ELR (cell line): ENCODE measurements at places on chromosomes 6 and 20.

- no peak for DNase-seq
Observed at GRCh38 chr6:170236131-170236836, 54.6 kb downstream of the DLL1 start.

DNA sequence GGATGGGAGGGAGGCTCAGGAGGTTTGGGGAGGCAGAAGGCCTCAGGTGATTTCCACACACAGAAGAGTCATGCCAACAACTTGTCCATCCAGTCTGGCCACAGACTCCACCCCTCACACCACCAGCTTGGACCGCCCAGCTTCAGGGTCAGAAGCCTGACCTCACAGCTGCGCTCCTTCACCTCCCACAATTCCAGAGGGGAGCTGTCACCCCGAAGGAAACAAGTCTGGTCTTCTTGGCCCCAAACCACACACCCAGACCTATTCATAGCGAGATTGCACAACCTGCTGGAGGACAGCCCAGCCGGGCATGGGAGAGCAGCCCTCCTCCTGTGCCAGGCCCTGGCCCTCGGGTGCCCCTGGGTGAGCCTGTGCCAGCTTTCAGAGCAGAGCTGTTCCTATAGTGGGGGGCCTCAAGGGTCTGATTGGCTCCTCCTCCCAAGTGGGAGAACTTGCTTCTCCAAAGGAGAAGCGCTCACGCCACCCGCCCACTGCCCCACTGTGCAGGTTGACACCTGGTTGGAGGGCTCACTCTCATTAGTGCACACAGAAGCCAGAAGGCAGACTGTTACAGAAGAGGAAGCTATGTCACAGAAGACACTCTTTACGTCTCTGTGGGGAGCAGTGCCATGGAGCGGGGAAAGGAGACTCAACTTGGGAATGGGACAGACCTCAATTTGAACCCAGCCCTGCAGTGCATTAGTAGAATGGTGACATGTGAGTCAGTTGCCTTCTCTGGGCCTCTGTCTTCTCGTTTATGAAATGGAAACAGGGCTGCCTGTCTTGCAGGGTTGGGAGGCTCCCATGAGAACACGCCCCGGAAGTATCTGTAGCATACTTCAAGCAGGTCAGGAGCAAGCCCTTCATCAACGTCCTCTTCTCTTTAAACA, 128.8 kb downstream of the FOXO3 start:
- DNase-seq = peak; percentile 90

- DNase-seq = no peak
Observed at GRCh38 chr6:10221178-10221577, 193.7 kb downstream of the TFAP2A start.

- no peak for DNase-seq
Observed at GRCh38 chr20:58985656-58986055, 4.6 kb downstream of the NELFCD start.
